ENCODE measurements at places on chromosomes 12 and 14.

DNA sequence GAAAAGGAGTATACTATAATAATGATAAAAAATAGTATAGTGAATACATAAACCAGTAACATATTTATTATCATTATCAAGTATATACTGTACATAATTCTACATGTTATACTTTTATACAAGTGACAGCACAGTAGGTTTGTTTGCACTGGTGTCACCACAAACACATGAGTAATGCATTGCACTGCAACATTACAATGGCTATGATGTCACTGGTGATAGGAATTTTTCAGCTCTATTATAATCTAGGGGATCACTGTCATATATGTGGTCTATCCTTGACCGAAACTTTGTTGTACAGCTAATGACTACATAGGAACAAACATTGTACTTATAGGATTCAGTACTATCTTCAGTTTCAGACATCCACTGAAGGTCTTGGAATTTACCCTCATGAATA, 165.8 kb upstream of the SYT1 start:
- DNase-seq: no peak

GRCh38 chr12:27779416-27779919, 565 bp upstream of the KLHL42 start:
- DNase-seq: no peak

GRCh38 chr14:94571950-94572349, 9.3 kb upstream of the SERPINA5 start:
- no peak for DNase-seq

- DNase-seq: no peak
Measured at GRCh38 chr12:107461222-107461975, 224.2 kb upstream of the PWP1 start.

DNA sequence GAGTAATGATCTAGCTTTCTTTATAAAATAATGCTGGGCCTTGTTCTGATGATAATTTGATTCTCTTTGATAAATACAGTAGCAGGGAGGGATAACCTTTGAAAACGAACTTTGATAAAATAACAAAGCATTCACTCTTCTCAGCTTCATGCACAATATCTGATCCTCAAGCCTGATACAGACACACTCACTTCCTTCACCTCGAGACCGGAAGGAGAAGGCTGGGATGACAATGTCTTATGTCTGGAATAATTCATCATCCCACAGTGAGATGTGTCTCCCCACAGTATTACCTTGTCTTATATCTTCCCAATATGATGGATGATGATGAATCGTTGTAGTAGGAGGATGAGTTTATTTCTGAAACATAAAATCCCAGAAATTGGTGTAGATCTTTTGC, 15.5 kb upstream of the NR1H4 start:
- no peak for DNase-seq

DNA sequence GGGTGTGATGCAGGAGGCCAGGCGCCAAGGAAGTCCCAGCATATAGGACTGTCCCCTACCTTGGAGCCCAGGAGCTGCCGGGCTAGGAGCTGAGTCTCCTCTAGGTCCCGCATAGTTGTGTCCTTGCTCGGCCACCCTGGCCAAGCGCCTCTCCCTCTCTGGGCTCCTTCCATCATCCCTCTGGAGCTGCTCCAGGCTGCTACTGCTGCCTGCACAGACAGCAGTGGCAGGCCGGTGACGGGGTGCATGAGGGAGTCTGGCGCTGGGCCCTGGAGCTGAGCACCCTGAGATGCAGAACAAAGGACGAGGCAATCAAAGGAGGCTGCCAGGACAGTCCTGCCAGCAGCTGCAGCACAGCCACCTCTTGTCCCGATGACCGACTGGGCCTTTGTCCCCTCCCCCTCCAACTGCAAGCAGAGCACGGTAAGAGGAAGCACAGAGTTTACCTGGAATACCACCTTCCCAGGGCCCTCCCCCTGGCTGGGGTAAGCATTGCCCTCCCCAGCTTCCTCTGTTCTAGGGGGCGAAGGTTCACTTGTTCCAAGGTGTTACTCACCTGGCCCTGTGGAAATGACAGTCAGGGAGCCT, 10.4 kb downstream of the DTX1 start:
- no peak for DNase-seq

- no peak for DNase-seq
Measured at GRCh38 chr12:94969424-94969823, 34.1 kb downstream of the NDUFA12 start.

DNA sequence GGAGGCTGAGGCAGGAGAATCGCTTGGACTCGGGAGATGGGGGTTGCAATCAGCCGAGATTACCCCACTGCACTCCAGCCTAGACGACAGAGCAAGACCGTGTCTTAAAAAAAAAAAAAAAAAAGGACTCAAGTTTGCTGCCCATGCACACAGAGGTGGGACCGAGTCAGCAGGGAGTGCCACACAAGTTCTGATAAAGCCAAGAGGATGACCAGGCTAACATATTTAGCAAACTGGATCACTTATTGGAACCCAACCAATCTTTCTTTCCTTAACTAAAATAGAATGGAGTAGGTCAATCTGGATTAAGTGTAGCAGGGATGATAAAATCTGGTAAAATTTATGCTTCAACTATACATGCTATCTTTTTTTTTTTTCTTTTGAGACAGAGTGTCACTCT, 190.4 kb upstream of the FOXN3 start:
- no peak for DNase-seq

- DNase-seq: no peak
Measured at GRCh38 chr12:52084491-52085231, 5.2 kb downstream of the SMIM41 start.

GRCh38 chr14:87873741-87874140, 119.2 kb downstream of the GALC start:
- DNase-seq: no peak

GRCh38 chr12:51270951-51271518, 820 bp upstream of the SMAGP start:
- DNase-seq: no peak

DNA sequence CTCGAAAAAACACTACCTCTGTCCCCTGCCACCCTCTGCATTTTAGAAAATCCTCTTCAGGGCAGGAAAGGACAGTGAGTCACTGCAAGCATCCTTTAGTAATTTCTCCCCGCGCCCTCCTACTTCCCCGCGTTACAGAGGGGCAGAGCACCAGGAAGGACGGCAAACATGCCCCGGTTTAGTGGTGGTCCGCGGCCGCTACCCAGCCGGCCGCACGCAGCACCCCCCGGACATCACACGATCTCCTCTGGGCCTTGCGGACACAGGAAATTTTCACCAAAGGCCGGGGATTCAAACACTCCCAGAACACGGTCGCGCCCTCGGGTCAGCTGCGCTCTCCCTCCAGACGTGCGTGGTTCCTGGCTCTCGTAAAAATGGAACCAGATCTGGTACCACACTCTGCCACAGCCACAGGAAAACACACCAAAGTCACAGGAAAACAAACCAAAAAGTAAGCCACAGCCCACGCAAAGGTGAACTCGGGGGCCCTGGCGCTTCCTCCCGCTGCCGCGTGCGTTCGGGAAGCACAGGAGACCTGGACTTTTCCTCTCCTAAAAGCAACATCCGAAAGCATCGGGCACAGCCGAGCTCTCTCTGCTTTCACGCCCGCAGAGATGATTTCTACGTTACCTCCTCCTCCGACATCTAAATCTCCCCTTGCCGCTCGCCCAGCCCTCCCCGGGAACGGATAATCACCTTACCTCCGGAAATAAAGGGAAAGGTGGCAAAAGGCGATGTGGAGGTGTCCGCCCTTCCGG, 839 bp downstream of the SLC38A1 start:
- DNase-seq: peak; percentile 51

GRCh38 chr14:76770521-76771436, 9.5 kb downstream of the VASH1 start:
- peak; percentile 31 for DNase-seq

DNA sequence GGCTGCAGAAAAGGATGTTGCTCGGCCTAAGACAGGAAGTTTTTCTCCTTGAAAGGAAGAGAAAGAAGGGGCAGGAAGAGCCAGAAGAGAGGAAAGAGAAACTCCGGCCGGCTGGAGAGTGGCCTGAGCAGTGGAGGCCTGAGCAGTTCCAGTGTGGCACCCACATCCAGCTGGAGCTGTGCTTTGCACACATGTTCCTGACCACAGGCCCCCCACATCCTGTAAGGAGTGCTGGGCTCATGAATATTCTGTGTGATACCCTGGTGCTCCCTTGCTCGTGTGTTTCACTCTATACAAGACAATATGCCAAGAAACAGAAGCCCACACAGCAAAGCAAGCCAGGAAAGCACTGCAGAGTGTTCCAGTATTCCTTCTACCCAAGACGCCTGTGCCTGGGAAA, 27.1 kb downstream of the POLE start:
- no peak for DNase-seq

GRCh38 chr12:128726886-128727285, 96.9 kb downstream of the SLC15A4 start:
- no peak for DNase-seq

GRCh38 chr14:58994130-58994529, 194.3 kb upstream of the DAAM1 start:
- DNase-seq: no peak

- DNase-seq: no peak
Measured at GRCh38 chr12:89731614-89732013, 23.0 kb upstream of the ATP2B1 start.

GRCh38 chr14:61530896-61531295, 164.4 kb upstream of the HIF1A start:
- DNase-seq: no peak

DNA sequence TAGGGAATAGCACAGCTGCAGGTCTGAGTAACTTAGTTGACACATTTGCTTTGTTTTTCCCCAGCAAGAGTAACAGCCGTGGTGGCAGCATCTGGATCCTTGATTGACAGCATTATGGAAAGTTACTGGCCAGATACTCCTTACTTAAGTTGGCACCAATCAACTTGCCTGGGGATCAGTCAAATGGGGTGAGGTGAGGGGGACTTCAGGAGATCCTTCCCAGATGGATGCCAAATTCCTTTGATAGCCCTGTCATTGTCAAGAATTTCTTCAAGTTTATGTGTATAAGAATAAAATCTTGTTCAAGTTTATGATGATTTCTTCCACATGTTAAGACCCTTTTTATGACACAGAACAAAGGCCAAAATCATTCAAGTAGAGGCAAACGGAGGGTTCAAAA, 618.4 kb downstream of the SLC6A15 start:
- DNase-seq: no peak

DNA sequence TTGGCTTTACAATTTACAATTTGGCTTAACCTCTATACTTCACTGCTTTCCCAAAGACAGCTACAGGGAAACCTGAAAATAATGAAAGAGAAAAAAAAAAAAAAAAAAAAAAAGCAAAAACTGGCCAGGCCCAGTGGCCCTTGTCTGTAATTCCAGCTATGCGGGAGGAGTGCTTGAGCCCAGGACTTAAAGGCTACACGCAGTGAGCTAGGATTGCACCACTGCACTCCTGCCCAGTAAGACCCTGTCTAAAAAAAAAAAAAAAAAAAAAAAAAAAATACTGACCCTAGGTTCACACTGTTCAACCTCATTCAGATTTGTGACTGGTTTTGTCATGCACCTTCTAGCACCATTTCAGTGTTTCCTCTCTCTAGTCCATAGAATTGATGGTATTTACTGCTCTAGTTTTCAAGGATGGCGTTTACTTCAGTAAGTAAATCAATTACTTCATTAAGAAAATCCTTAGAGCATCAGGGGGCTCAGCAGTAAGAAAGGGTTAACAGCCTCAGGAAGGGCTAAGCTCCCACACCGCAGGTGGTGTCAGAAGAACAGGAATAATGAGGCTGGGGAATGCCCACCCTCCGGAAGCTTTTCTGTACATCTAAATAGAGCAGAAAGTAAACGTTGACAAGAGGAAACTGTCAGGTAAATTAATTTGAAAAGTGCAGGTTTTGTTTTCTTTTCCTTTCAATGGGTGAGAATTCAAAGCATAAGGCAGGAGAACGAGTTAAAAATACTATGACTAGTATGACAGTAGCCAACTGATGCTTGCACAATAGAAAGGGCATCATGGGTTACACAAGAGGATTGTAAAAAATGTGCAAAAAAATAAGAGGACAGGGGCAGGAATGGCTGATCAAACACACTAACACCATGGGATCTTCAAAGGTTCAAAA, 115.0 kb upstream of the MDM1 start:
- DNase-seq: no peak

- no peak for DNase-seq
Measured at GRCh38 chr12:40566271-40566670, 126.0 kb upstream of the CNTN1 start.

- DNase-seq: no peak
Measured at GRCh38 chr14:74414403-74415114, 11.5 kb downstream of the SYNDIG1L start.

- no peak for DNase-seq
Measured at GRCh38 chr12:42130672-42131402, 13.8 kb downstream of the GXYLT1 start.

- no peak for DNase-seq
Measured at GRCh38 chr12:127238107-127238506, 1028.9 kb upstream of the TMEM132C start.

DNA sequence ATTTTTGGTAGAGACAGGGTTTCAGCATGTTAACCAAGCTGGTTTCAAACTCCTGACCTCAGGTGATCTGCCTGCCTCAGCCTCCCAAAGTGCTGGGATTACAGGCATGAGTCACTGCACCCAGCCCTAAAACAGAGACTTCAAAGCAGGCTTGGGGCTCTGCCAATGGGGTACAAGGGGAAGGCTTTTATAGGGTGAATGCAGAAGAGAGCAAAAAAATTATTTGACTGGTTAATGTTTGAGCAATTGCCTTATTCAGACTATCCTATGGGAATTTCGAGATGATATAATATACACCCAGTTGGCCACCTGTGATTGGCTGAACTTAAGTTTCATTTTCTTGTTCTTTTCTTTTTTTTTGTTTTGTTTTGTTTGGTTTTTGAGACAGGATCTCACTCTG, 31.5 kb upstream of the ACTN1 start:
- peak; percentile 22 for DNase-seq

DNA sequence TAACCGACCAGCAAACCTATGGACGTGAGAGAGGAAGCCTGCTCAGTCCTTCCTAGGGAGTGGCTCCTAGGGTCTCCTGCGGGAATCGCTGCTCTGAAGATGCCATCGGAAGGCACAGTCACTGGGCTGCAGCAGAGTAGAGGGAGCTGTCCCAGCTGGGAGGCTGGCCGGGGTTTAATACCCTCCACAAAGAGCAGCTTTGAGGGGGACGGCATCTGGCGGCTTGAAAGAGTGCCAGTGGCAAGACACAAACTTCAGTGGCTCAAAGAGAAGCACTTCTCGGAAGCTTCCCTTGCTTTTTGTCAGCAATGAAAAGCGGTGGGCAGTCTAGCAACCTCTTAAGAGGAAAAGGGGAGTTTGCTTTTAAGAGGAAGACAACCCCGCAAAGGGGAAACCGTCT, 114.6 kb downstream of the TMEM132C start:
- DNase-seq: no peak

DNA sequence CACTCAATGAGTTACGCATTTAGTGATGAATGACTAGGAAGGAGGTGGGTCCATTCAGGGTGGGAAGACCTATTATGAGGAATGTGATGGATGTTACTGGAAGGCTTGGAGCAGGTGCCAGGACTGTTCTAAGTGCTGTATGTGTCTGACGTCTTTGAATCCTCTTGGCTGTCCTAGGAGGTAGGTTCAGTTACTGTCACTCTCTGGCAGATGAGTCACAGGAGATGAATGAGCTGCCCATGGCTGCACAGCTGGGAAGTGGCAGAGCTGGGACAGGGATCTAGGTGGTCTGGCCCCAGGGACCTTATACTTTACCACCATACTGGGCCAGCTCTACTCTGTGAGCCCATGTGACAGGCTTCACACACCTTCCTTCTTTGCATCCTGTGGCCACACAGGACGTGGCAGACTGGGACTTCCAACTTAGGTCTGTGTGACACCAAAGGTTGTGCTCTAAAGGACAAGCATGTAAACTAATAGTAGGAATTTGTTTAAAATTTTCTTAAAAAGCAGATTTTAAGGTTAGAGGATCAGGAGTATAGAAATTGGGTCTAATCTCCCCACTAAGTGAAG, 24.0 kb downstream of the TCTN1 start:
- DNase-seq: no peak

All from CD8-positive, alpha-beta T cell (primary cell).